ENCODE measurements at places on chromosomes 5 and 9.

DNA sequence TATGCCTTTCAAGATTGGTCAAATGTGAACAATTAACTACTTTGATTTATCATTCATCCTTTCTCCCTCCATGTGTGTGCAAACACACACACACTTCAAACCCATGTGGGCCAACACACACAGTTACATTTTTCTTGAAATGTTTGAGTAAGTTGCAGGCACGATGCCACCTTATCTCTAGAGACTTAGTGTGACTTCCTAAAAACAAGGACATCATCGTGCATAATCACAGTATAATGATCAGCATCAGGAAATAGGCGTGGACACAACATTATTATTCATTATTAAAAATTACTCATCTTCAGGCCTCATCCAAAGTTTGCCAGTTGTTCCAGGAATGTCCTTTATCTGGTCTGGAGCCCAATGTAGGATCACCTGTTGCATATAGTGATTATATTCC lies 209.5 kb downstream of the GNA14 start:
- no peak for DNase-seq

DNA sequence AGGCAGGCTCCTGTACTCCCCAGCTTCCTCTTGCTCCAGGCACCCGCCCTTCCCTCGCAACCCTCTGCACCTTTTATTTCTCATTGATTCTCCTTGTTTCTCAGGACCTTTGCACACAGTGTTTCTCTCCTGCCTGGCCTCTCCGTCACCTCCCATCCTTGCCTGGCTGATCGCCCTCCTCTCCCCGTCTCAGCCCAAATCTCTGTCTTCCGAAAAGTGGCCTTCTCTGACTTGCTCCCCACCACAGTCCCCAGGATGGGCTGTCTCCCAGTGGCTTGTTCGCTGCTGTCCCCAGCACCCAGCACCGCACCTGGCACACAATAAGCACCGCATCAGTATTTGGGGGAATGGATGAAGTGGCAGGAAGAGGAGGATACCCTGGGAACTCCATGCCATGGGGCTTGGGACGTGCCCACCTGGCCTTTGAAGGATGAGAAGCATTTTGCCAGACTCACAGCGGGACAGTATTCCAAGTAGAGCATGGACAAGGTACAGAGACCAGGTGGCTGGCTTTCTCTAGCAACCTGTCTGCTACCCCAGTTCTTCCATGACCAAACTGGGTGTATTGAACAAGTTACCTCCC lies 62.5 kb downstream of the LMX1B start:
- DNase-seq, result no peak

- no peak for DNase-seq
These were observed 270.5 kb upstream of the CD180 start for GRCh38 chr5:67467110-67467509.

GRCh38 chr5:27266184-27266583 lies 227.8 kb upstream of the CDH9 start:
- DNase-seq, result no peak

DNA sequence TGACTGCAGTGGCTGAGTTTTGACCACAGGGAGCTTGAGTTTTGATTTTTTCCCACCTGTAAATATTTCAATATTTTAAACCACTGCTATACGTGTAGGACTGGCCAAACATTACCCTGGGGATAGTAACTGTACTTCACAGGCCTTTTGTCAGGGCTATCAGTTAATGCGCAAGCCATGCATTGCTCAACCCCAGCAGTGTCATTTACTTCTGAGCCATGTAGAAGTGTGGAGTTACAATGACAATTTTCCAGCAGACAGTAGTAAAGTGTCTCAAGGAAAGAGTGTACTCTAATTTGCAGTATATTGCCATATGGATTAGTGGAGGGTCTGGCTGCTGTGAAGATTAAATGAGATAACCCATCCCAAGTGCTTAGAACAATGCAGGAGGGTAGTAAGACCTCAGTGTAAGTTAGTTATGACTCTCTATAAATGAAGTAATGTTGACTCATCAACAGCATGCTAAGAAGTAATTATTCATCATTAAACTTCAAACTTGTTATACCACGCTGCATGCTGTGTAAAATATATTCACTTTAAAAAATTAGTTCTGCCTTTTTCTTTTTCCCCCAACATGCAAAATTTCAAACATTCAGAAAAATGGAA lies 489.2 kb downstream of the KDM4C start:
- no peak for DNase-seq

- DNase-seq, result no peak
These were observed 8.1 kb upstream of the RNU6ATAC start for GRCh38 chr9:134172198-134173126.
